ENCODE measurements at places on chromosomes 6 and 20. TPM values are rescaled to one million over a fixed set of nuclear protein-coding genes. Genes with fewer than 3 reads are reported as not detected.

The XKR7 gene
- not detected for total RNA-seq

The SPTLC3 gene
- total RNA-seq: 0.07 TPM

The PHIP gene
- 5.3 TPM for total RNA-seq

The C6orf163 gene
- total RNA-seq: 0.17 TPM

The RIN2 gene
- total RNA-seq: 29.8 TPM

The NANP gene
- 8.0 TPM for total RNA-seq

The TRIM31 gene
- total RNA-seq: 1.2 TPM

The MYB gene
- 0.98 TPM for total RNA-seq

The LY6G6F gene
- total RNA-seq: not detected

The POLR1H gene
- 34.8 TPM for total RNA-seq

The TMEM63B gene
- total RNA-seq: 16.7 TPM

The HLA-F gene
- 4.1 TPM for total RNA-seq

The ADAT2 gene
- total RNA-seq: 3.5 TPM

The TASP1 gene
- total RNA-seq: 11.3 TPM

The C6orf15 gene
- not detected for total RNA-seq

The NELFE gene
- total RNA-seq: 76.2 TPM

The PPIL1 gene
- total RNA-seq: 42.2 TPM

The SLC22A2 gene
- not detected for total RNA-seq

The PAK5 gene
- not detected for total RNA-seq

The OXT gene
- total RNA-seq: not detected

The TBX18 gene
- 20.5 TPM for total RNA-seq

The MATN4 gene
- total RNA-seq: 0.06 TPM

Data from A549 treated with CORT108297 at 1 μM for 4 hours (cell line).